A549 (cell line): ENCODE measurements at places on chromosomes 4 and X. TPM values are rescaled to one million over a fixed set of nuclear protein-coding genes. Genes with fewer than 3 reads are reported as not detected.
A peak's percentile ranks its signal among the peaks of the same experiment; 100 is the strongest.

DNA sequence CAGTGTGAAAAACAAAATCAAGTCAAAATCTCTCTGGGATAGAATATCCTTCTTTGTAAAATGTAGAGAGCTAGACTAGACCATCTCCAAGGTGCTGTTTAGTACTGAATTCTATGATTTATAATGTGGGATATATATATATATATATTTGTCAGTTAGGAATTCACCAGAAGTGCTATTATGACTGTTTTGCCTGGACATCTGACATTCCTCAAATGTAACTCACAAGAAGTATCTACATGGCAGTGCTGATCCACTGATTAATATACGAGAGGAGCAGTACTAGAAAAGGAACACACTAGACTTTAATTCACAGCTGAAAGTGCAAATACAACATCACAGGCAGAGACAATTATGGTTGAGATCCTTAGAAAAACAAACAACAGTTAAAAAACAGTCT, 208.9 kb downstream of the GBA3 start:
- no peak for DNase-seq

- DNase-seq: no peak
These were observed 32.8 kb downstream of the REPS2 start for GRCh38 chrX:16979226-16979625.

- no peak for DNase-seq
These were observed 443.4 kb downstream of the PDGFC start for GRCh38 chr4:156528216-156528615.

GRCh38 chr4:100582146-100582545, 64.3 kb upstream of the EMCN start:
- no peak for DNase-seq

PPEF2 gene
- 0.03 TPM in 1 of 3 replicates, not detected in the others for polyA plus RNA-seq

GRCh38 chr4:139641218-139641617, 24.4 kb upstream of the MGST2 start:
- DNase-seq: peak; percentile 47

ZBED1 gene
- polyA plus RNA-seq: 17.0 to 19.7 TPM (median 18.9 TPM) in 3 replicates

DNA sequence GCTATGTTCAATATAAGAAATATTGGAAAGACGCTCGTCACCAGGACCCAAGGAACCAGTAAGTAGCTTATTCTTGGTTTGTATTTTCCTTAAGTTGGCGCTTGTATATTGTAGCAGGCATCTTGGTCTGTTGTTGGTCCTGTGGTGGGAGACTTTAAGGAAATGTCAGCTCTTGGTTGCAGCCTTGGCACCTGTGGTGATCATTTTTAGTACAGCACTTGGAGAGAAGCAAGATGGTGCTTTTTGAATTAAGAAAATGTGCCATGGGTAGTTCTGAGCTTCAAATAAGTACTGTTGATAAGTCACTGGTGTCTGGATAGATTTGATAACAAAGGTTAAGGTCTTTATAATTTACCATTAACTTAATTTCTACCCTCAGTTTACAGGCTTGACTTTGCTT, 1.1 kb downstream of the RPS3A start:
- DNase-seq: no peak

RTL5 gene
- polyA plus RNA-seq: 2.9 to 3.3 TPM (median 3.2 TPM) in 3 replicates

DNA sequence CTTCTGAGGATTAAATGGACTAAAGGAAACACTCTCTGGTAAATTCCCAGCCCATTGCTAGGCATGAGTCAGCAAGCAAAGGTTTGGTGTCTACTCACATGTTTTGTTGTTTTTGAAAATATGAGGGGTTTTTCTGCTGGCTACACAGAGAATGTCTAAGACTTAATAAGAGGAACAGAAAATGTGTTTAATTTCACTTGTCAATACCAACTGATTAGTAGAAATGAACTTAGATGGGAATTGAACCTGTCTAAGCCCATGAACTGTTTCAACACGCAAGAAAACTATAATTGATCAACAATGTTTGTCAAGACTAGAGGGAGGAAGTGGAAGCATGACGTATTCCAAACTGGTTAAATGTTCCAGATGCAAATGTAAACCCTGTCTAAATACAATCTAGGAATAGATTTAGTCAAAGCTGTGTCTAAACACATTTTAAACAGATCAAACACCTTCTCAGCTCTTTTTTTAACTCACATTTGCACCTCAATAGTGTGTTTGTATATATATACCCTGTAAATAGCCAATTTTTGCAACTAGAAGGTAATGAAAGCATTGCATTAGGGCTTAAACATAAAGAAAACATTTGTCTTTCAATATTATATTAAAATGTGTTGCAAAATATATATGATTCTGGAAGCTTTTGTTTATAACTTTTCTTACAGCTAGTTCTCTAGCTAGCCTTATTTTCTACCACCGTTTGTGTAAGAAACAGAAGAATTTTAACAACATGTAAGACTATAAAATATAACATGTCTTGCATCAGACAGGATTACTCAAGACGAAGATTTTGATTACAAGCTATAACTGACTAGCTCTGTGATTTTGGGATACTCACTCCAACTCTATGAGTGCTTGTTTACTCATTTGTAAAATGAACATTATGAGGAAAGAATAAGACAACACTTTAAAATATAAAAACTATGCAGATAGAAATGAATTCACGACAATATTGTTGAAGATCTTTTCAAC, 607.8 kb downstream of the FSTL5 start:
- peak; percentile 21 for DNase-seq

DNA sequence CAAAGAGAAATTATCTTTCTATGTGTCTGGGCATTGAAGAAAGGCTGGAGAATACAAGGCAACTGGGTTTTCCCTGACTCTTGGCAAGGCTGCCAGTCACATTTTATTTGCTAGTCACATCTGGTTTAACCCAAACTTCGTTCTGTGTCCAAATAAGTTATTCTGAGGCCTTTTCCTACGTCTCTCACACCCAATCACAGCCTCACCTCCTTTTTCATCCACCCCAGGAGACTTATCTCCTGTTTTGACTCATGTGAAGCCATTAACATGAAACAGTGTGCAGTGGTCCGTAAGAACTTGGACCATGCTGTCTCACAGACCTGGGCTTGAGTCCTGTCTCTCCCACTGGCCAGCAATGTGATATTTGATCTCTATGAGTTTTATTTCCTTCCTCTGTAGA, 59.3 kb downstream of the CNGA2 start:
- DNase-seq: no peak
